Choroid plexus epithelial cell (primary cell): ENCODE measurements at places on chromosomes 12 and 14.

DNA sequence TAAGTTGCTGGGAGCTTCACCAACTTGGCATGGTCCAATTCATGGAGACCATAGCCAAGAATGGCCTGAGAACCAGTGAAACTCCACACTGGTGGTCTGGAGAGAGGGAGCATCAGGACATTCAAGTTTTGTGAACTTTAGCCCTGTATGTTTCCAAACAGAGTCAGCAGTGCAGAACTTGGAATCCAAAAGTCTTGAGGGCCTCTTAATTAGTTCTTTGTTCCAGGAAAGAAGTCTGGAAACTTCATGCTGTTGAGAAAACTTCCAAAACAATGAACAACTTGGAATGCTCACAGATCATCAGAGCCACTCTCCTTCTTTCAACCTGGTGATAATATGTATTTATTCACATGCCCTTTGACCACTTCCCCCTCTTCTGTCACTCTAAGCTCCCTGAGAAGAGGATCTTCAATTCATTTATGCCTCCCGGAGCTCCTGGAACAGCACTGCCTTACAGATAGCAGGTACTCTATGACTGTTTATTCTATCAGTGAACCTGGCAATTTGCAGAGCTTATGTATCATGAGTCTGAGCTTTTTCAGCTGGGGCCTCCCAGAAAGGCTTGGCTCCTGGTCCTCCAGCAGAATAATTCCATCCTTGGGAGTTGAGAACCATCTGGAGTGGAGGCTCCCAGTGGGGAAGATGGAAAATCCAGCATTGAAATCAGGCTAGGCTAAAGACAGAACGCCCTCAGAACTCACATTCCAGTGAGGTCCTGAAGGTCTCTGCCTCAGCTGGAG lies 191.4 kb downstream of the KTN1 start:
- DNase-seq, result no peak

GRCh38 chr12:117641885-117642284 lies 280.5 kb upstream of the NOS1 start:
- DNase-seq, result no peak

- DNase-seq, result no peak
Measured at GRCh38 chr14:94394025-94394493, 5.7 kb upstream of the SERPINA1 start.

DNA sequence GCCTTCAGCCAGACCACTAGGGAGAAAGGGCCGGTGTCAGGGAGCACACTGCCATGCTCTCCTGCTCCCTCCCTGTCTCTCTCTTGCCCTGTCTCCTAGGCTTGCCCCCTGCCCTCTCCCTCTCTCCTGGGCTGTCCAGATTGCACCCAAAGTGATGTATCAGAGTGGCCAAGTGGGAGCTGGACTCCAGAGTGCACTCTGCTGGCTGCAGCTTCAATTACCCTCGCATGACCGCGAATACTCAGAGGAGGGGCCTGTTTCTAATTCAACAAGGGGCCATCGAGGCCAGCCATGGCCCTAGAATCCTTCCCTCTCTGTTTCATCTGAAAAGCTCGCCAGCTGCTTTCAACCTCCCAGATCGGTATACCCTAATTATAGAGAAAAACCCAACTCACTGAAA lies 206.4 kb upstream of the FKBP4 start:
- no peak for DNase-seq

DNA sequence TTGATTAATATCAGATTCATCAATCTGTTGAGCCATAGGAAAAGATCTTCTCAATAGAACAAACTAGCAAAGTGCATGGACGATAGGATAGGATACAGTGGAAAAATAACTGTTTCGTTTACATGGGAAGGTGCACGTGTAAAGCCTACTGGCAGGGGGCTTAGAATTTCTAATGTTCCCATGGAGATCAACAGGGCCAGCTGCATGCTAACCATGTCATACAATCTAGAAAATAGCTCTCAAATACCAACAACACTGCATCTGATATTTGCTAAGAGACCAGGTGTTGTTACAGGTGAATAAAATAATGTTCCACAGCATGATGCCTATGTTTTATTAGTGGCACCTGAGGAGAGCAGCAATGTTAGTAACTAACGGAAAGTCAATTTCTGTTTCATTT lies 72.5 kb downstream of the ACSS3 start:
- no peak for DNase-seq

DNA sequence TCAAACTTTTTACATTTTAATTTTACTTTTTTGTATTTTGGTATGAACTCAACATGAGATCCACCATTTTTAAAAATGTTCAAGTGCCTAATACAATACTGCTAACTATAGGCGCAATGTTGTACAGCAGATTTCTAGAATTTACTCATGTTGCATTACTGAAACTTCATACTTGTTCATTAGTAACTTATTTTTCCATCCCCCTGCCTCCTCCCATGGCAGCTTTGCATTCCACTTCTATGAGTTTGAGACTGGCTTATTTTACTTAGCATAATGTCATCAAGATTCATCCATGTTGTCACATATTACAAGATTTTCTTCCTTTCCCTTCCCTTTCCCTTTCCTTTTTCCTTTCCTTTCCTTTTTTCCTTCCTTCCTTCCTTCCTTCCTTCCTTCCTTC lies 825.9 kb downstream of the SLC16A7 start:
- DNase-seq, result no peak
